ENCODE measurements at places on chromosomes 12 and 14.
A peak's percentile ranks its signal among the peaks of the same experiment; 100 is the strongest.

DNA sequence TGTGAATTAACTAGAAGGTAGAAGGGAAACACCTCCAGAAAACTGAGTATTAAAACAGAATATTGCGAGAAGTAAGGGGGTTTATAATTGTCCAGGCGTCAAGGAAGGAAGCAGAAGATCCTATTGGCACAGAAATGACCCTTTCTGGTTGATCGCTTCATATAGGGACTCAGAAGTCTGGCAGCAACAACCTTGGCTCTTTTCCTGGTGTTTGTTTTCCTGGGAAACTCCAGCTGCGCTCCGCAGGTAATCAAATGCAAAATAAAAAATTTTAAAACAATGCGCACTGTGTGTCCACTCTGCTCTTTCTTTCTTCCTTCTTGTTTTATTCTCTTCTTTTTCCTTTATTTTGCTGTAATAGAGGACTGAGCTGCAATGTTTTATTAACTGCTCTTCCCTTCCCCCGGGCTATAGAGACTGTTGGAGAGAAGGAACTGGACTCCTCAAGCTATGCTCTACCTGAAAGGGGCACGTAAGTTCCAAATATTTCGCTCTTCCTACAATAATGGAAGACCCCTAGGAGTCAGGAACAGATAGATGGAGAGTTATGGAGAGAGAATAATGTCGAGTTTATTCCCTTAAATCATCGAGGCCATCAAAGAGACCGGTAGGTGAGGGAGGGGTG, 737 bp downstream of the SPX start:
- no peak for DNase-seq

GRCh38 chr12:101045486-101046464, 164.3 kb downstream of the SLC5A8 start:
- no peak for DNase-seq

- no peak for DNase-seq
Observed at GRCh38 chr14:76293221-76293620, 82.7 kb upstream of the ESRRB start.

GRCh38 chr12:1474041-1474573, 120.3 kb downstream of the FBXL14 start:
- DNase-seq, result peak; percentile 20

DNA sequence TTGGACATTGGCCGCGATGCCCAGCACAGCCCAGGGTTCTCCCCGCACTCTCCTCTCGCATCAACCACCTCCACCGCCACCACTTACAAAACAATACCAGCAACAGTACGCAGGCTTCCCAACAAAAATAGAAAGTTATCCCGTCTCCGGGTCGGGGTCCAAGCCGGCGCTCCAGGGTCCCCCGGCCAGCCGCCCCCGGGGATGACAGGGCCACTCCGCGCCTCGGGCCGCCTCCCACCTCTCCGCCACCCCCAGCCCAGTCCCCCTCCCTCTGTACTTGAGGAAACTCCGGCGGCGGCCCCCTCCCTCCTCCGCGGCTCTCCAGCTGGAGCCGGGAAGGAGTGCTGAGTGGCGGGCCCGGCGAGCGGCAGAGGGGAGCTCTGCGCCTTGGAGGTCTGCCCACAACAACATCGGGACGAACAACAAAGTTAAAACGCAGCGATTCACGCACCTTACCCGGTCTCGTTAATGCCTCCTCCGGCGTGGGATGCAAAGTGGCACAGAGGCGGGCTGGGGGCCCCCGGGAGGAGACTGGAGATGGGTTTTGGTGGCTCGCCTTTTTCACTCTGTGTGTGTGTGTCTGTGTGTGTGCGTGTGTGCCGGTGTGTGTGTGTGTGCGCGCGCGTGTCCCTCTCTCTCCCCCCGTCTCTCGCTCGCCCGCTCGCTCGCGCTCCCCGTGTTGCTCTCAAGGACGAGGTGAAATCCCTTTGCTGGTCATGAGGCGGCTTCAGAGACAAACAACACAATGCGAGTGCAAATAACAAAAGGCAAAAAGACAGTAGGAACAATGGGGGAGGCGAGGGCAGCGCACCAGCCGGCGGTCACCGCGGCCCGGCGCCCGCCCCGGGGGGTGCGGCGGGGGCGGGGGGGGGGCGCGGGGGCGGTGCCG, 386.8 kb downstream of the BCAT1 start:
- peak; percentile 4 for DNase-seq

DNA sequence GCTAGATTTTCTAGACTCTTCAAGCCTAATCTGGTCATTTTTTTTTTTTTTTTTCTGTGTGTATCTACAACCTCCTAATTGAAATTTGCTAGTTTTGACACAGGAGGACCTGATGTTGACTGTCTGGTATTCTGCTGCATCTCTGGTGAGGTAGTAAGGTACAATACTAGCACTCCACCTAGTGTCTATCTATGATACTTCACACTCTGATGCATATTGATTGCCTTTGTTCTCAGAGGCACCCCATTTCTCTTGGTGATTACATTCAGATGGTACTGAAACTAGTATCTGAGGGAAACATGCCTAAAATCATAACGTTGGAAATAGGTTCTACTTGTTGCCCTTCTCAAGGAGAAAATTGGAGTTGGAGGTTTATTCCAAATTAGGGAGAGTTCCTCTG, 930.5 kb upstream of the NOVA1 start:
- no peak for DNase-seq

DNA sequence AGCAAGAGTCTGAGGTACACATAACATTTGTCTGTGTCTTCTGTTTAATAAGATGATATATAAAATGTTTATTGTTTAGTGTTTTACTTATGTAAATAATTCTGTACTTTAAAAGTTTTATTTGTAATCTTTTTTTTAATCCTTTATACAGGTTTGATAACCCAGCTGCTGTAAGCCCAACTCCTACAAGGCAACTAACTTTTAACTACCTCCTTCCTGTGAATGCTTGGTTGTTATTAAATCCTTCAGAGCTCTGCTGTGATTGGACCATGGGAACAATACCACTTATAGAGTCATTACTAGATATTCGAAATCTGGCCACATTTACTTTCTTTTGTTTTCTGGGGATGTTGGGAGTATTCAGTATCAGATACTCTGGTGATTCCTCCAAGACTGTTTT, 24.1 kb downstream of the TMTC3 start:
- DNase-seq, result no peak

DNA sequence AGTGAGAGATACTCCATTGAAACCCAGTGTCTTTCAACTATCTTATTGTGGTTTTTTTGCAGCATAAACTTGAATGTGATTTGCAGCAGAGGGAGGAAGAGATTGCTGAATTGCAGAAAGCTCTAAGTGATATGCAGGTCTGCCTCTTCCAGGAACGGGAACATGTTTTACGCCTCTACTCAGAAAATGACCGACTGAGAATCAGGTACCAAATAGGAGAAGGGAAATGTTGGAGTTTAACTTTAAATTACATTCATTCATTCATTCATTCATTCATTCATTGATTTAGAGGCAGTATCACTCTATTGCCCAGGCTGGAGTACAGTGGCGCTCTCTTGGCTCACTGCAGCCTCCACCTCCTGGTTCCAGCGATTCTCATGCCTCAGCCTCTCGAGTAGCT, 17.0 kb downstream of the CCDC77 start:
- DNase-seq, result no peak

DNA sequence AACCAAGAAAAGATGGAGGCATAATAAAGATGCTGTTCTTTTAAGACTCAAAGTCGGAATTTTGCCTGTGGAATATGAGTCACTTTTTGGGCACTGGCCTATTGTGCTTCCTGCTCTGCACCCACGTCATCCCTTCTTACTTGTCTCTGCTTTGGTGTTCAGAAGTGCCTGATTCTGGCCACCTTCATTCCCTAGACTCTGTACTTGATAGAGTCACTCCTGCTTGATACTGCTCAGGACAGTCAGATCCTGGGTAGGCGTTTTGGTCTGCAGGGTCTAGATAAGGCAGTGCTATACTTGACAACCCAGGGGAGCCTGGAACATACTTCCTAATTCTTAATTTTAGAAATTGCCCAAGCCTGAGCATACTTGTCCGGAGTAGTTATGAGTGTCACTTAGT, 1.9 kb downstream of the LRRK2 start:
- DNase-seq, result no peak

- no peak for DNase-seq
Observed at GRCh38 chr14:104151566-104152245, 13.3 kb downstream of the KIF26A start.

- DNase-seq, result no peak
Observed at GRCh38 chr12:15001733-15002382, 29.0 kb downstream of the PDE6H start.

DNA sequence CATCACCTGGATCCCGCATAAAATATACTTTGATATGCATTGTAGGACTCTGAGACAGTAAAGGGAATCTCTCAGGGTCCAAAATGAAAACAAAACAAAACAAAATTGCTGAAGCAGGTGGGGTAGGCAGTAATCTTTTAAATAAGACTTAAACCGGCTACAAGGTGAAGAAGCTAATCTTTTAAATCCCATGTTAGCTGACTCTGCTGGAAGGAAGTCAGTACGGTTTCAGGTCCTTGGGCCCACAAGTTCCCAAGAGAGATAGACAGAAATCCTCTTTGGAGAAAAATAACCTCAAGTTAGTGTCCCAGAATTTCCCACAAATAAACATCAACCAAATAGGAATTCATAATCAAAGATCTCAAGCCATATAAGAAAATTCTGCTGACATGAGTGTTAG, 5.0 kb upstream of the EPS8 start:
- no peak for DNase-seq

DNA sequence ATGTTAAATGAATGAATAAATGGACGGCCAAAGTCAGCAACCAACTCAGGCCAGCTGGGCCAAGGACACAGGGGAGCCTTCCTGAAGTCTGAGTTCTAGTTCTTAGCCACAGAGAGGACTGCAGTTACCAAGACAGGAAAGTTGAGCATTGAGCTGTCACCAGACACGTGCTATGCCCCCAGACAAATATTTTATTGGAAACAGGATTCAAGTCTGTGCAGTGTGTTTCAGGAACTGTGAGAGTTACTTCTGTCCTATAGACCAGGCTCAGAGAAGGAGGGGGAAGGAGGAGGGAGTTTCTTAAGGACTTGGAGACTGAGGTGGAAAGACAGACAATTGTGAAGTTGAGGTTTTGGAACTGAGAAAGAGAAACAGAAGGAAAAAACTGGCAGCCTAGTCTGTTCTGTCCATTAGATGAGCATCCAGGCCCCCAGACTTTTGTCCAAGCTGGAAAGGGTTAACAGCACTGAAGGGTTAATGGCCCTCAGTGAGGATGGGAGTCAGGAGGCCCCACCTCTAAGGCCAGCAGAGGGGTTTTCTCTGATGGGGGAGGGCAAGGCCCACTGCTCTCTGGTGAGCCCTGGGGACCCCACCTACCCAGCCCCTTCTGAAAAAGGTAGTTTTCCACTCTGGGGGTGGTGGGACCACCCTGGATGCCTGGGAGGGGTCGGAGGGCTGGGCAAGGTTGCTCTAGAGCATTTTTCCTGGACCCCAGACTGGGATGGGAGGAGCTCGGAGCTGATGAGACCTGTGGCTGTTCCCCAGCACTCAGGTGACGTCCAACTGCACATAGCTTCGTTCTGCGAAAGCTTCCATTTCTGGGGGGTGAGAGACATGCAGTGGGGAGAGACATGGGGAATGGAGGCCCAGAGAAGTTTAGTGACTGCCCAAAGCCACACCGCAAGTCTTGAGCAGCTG, 6.9 kb upstream of the CMKLR1 start:
- no peak for DNase-seq

- DNase-seq, result peak; percentile 6
Observed at GRCh38 chr14:101075025-101075800, 171.7 kb upstream of the RTL1 start.

- no peak for DNase-seq
Observed at GRCh38 chr14:51258280-51258679, 18.2 kb downstream of the TMX1 start.

GRCh38 chr14:64646103-64646502, 58.1 kb upstream of the PLEKHG3 start:
- no peak for DNase-seq

DNA sequence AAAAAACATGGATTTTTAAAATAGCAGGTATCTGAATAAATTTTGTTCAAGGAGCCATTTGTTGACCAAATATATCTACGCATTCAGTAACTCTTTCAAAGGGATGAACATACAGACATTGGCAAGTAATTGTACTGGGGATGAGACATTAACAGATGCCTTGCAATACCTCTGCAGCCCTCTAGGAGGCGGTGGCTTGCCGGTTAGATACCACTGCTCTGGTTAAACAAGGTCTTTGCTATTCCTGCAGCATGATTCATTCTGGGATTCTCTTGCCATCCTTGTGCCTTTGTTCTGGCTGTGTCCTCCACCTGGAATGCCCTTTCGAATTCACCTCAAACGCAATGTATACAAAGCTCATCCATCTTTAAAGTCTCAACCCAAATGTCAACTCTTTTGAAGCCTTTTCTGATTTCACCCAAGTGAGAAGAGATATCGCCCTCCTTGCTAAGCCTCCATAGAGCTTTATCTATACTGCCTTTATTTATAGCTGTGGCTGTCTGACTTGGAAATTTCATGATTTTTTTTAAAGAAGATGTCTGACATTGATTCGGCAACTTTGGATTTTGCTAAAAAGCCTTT, 131.0 kb upstream of the SRRM4 start:
- DNase-seq, result no peak

DNA sequence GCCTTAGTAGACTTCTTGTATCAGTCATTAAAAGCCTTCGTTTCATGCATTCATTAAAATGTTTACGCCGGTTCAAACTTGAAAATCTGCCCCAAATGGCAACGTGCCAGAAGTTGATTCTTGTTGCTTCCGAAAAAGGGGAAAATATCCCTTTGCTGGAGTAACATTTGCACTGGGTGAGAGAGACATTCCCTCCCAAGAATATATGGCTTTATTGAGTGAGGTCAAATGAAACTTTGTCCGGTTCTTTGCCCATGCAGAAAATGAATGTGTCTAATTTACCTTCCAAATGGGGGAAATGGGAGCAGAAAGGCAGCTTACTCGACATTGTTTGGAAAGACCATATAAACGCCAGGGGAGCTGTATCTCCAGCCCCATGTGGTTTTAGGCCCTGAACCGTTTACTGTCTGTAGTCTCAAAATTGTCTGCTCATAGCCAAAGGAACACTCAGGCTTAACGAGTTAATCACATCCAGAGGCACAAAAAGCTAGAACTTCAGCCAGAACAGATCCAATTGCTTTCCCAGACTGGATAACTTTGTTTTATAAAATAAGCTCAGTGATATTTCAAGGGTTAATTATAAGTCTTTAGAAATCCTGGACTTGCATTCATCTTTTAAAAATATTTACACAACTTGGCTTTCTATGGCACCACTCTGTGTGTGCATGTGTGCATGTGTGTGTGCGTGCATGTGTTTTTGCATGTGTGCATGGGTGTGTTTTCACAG, 2.9 kb upstream of the EMP1 start:
- no peak for DNase-seq

DNA sequence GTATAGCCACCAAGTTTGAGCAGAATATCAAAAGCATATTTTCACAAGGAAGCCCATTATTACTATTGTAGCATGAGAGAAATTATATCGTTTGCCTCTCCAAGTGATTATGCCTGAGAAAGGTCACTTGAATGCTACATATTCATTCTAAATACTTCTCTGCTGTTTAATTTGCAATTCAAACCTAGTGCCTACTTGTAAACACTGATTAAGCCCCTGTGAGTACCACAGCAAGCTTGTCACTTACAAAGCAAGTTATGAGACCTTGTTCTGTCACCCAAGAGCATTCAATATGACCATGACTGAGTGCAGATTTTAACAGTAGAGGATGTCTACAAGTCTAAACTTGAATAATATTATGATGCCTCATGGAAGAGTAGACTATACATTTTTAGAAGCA, 124.7 kb upstream of the SSTR1 start:
- DNase-seq, result no peak

- DNase-seq, result no peak
Observed at GRCh38 chr12:26092346-26093105, 32.3 kb downstream of the BHLHE41 start.

Data from stimulated activated CD4-positive, alpha-beta T cell treated with anti-CD3 and anti-CD28 coated beads, Interleukin-1b, Interleukin-23, amount 100 ng/mL, for 48 hours (primary cell).